ENCODE measurements at places on chromosomes 16 and 17. TPM values are rescaled to one million over a fixed set of nuclear protein-coding genes. Genes with fewer than 3 reads are reported as not detected.

Gene TPSG1
- not detected for total RNA-seq

Gene C17orf78
- not detected for total RNA-seq

Gene HSF5
- 1.7 TPM for total RNA-seq

Gene TACO1
- 12.8 TPM for total RNA-seq

Gene MMP25
- 9.6 TPM for total RNA-seq

Gene SLFN14
- not detected for total RNA-seq

DNA sequence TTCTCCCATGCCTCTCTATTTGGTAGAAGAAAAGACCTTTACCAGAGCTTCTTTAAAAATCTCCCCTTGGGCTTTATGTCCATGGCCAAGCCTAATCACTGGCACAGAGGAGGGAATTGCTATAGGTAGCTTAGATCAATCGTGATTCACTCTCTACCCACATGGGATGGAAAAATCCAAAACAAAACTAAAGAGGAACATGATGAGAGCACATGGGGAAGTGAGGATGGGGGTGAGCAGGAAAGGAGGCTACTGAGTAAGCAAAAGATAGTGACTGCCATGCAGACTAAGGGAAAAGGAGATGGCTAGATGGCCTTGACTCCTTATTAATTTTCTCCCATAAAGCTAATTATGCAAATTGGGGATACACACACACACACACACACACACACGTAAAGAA lies 201.2 kb downstream of the HS3ST3A1 start:
- no peak for DNase-seq

GRCh38 chr17:18039535-18040260 lies 490 bp downstream of the GID4 start:
- DNase-seq = no peak

DNA sequence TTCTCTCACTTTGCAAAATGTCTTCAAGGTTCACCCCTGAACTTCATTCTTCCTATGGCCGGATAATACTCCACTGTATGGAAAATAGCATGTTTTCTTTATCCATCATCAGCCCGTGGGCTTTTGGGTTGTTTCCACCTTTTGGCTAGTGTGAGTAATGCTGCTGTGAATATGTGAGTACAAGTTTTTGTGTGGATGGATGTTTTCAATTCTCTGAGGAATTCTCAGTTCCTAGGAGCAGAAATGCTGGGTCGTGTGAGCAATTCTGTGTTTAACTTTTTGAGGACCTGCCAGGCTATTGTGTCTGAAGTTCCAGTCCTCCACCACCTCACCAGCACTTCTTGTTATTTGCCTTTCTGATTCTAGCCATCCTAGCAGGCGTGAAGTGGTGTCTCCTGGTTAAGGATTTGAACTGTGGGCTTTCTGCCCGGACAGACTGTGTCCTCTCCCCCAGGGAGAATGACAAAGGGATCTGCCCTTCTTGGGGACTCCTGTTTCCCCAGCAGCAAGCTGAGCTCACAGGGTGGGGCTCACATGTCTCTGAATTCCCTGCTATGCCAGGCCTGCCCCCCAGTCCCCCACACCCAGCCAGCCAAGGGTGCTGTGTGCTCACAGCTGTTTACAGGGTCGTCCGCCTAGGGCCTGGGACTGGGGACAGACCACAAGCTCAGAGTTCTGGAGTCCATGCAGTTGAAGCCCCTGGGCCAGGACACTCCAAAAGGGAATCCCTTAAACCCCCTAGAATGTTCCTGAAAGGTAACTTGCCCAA lies 92.2 kb upstream of the CIBAR2 start:
- DNase-seq = no peak

GRCh38 chr17:58318065-58318481 lies 10.5 kb downstream of the TSPOAP1 start:
- no peak for DNase-seq

DNA sequence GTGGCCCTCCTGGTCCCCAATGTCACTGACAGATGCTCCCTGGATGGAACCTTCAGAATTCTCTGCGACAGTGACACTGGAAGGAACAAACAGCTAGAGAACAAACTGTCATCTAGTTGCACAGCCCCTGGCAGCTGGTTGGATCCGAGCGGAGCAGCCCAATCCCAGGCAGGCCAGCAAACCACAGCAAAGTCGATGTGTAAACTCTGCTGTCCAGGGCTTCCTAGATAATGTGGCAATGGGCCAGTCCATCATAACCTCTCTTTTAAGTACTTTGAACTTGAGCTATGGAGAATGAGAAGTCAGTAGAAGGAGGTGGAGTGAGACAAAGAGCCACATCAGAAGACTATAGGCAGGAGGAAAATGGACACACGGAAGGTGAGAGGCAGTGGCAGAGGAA lies 323.0 kb downstream of the CBLN1 start:
- no peak for DNase-seq

GRCh38 chr16:12253731-12254130 lies 277.2 kb downstream of the SNX29 start:
- DNase-seq = no peak

DNA sequence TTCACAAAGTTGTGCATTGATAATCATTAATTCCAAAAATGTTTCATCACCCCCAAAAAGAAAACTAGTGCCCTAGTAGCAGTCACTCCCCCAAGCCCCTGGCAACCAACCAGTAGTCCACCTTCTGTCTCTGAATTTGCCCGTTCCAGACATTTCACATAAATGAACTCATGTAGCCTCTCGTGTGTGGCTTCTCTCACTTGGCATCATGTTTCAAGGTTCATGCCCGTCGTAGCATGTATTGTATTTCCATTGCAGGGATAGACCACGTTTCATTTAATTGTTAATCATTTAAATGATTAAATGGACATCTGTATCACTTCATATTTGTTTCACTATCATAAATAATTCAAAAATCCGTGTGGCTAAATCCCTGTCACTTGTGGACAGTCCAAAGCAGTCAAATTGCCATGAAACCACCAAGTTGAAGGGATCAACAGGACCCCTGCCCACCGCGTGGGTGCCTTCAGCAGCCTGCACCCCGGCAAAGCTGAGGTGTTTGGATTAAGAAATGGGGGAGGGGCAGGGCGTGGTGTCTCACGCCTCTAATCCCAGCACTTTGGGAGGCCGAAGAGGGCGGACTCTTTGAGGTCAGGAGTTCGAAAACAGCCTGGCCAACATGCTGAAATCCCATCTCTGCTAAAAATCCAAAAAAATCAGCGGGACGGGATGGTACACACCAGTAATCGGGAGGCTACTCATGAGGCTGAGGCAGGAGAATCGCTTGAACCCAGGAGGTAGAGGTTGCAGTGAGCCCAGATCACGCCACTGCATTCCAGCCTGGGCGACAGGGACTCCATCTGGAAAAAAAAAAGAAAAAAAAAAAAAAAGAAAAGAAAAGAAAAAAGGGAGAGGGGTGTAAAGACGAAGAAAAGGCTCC lies 8.7 kb upstream of the FLYWCH2 start:
- DNase-seq = no peak

DNA sequence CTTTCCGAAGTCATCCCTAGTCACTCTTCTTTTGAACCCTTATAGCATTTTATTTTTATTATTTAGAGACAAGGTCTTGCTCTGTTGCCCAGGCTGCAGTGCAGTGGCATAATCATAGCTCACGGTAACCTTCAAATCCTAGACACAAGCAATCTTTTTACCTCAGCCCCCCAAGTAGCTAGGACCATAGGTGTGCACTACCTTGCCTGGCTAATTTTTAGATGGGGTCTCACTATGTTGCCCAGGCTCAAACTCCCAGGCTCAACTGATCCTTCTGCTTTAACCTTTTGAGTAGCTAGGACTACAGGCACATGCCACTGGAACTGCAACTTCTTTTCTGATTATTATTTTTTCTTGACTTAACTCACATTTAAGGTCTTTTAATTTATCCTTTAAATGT lies 33.0 kb upstream of the TMEM97 start:
- DNase-seq = no peak
